ENCODE measurements at places on chromosomes 2 and 18. TPM values are rescaled to one million over a fixed set of nuclear protein-coding genes. Genes with fewer than 3 reads are reported as not detected.
A peak's percentile ranks its signal among the peaks of the same experiment; 100 is the strongest.

DNA sequence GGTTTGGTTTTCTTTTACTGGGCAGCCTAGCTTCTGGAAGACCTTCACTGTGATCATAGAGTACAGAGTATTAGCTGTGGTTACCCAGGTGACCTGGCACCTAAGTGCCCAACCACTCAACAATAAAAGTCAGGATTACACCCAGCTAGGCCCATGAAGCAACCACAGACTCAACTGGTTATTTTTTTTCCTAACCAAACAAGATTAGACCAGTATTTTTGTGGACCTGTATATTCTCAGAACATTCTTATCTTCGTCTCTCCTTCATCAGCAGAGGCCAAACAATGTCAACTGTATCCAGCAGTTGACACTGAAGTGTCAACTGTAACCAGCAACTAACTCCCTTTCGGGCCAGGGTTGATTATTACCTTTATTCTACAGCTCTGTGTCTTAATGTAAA lies 289.2 kb upstream of the SLC39A10 start:
- DNase-seq, result no peak

DNA sequence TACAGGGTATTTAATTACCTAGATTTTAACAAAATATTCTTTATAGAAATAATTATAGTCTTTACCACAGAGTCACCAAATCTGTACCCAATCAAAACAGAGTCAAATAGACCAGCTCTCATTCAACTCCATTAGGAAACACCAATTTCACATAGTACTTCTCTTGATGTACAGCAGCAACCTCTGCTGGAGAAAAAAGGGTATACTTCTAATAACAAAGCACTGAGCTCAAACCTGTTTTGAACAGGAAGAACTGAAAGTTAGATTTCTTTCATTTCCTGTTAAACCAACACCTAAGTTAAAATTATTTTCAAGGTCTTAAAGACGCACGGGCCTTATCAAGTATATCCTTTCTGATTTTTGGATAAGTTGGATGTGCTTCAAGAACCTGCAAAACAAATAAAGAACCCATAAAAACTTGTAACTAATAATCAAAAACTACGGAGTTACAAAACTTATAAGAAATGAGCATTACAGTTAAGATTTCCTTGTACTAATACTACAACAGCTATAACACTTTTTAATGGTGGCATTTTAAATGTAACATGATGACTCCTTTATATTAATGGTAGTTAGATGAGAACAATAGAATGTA lies 79.0 kb downstream of the TTC21B start:
- DNase-seq, result peak; percentile 66

GRCh38 chr2:20171445-20171977 lies 53.4 kb downstream of the SDC1 start:
- no peak for DNase-seq

DNA sequence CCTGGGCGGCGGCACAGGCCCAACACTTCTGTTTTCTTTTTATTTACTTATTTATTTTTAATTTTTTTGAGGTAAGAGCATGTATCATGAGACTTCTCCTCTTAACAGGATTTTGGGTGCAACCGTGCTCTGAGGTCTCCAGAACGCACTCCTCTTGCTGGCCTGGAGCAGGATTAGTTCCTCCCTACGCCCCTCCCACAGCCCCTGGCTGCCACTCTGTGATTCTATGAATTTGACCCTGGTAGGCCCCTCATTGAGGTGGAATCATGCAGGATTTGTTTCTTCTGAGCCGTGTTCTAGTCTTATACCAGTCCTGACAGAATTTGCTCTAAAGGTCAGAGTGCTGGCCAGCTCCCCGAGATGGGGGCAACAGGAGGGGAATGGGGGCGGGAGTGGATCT lies 106.5 kb upstream of the HS6ST1 start:
- no peak for DNase-seq

- DNase-seq, result no peak
Observed at GRCh38 chr2:20440001-20440560, 6.8 kb upstream of the RHOB start.

DNA sequence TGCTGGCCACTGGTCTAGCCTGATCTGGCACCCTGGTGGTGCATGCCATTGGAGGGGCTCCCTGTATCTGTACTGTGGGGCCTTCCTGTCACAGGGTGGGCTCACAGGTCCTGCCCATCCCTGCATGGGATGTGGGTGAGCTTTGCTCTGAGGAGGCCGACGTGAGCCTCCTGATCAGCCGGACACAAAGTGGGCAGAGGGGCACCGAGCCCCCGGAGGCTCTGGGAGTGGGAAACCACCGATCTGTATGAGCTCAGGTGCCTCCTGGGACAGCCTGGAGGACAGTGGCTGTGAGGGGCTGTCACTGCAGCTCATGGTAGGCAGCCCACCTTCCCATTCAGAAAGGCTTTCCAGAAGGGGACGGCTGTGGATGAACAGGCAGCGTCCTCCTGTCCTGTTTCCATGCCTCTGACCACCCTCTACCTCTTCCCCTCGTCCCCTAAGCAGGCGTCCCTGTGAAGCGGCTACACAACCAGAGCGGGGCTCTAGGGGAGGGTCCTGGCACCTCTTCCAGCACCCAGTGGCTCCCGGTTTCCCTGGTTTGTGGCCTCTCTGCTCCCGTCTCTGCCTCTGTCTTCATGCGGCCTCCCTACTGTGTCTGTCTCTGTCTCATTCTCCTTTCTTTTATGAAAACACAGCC lies 112.5 kb upstream of the OTOS start:
- DNase-seq, result no peak

DNA sequence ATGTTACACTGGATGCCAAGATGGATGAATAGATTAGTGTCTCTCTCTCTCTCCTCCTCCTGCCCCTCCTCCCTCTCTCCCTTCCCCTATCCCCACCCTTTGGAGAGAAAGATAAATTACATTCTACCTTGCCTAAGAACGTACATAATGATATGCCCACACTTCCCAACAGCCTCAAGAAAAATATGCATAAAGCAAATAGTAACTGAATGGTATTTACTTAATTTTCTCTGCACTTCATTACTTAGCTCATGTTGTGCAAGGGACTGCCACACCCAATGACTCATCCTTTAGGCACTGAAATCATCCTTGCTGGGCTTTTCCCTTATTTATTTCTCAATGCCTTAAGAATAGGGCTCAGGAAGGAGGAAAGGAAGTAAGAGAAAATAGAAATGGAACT lies 137.3 kb upstream of the PID1 start:
- peak; percentile 86 for DNase-seq

DNA sequence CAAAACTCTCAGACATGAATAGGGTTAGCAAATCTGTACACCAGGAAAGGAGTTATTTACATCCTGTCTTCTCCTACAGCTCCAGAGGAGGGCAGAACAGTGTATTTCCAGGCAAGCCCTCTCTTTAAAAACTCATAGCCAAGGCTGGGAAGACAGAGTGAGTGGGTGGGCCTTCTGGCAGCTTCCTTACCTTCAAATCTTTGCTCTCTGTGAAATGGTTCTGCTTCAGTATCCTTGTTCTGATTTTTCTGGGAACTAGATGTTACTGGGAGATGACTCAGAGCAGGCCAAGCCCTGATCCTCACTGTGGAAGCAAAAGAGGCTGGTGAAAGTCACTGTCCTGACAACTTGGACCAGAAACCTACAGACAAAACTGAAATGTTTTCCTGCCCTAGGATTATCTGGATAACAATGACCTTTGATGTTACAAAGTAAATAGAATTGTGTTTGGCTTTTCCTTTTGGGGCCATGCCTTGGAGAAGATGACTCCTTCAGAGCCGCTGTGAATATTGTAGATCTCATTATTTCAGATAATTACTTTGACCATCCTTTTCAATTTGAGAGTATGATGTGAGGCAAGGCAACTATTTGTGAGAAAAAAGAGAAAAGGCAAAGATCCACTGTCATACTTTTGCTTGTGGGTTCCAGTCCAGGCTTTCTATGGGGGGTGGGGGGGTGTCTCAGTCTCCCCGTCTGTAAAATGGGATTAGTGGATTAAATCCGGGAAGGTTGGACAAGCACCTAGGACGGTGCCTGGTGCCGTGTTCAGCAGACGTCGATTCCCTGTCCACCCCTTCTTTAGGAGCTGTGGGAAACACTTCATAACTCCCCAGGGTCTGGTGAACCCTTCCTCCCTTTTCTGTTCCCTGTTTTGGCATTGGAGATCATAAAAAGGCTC lies 644 bp upstream of the QPCT start:
- DNase-seq, result peak; percentile 34

DNA sequence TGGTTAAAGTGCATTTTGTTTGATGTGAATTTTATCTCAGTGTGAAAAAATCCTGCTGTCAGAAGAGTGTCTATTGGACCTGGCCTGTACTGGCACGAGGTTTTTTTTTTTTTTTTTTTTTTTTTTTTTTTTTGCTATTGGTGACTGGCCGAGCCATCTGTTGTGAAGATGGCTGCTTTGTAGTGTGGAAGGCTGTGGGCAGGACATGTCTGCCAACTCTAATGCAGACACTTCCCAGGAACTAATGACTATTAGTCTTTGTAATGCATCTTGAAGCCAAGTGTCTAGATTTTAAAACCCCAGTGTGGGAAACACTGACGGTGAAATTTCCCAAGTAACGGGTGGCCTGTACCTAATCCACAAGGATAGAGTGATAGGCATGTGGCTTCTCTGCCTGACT lies 34.3 kb downstream of the ZAP70 start:
- no peak for DNase-seq

DNA sequence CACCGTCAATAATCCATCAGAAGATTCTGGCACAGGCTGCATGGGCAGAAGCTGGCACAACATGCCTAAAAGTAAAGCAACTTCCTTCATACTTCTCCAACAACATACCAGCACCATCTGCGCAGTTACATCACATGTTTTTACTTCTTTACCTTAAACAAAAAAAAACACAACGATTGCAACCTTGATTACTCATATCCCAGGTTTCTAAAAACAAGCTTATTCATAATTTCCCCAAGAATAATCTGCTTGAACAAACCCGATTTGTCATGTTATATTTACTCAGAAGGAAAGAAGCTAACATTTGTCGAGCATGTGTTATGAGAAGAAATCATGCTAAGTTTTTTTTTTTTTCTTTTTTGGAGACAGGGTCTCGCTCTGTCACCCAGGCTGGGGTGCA lies 54.7 kb downstream of the THADA start:
- DNase-seq, result no peak

DNA sequence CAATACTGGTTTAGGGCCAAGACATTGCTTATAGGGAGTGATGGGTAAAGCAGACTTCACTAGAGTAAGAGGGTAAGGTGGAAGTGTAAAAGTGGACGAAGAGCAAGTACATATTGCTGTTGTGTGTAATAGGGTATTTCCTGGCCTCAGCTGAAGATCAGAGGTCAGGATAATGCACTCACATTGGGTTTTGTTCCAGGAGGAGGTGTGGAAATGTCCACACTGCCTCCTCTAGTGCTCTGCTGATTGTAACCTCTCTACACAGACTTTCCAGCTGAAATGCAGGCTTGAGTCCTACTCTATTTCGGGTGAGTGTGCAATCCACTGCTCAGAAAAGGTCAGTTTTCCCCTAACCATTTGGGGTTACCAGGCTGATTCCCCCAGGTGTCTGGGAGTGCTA lies 41.7 kb upstream of the PLA2R1 start:
- no peak for DNase-seq

DNA sequence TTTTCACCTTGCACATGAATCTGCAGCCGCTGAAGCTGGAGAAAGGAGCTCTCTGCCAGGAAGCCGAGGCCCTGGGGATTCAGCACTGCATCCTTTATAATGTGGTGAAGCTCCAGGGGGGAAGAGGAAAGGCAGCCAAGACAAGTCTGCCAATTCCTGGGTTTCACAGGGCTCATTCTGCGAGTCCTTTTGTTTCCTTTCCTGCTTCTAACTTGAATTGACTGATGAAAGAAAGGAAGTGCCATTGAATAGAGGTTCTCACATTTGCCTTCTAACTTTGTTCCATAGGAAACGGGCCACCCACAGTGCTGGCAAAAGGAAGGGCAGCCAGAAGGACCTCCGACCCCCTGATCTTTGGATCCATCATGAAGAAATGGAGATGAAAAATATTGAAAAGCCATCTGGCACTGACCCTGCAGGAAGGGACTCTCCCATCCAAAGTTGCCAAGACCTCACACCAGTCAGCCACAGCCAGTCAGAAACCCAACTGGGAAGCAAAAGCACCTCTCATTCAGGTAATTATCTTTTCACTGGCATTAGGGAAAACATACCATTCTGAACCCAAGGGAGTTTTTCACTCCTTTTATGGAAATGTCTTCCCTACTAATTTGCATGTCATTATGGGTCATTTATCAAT lies 765.4 kb downstream of the MBD2 start:
- no peak for DNase-seq

DNA sequence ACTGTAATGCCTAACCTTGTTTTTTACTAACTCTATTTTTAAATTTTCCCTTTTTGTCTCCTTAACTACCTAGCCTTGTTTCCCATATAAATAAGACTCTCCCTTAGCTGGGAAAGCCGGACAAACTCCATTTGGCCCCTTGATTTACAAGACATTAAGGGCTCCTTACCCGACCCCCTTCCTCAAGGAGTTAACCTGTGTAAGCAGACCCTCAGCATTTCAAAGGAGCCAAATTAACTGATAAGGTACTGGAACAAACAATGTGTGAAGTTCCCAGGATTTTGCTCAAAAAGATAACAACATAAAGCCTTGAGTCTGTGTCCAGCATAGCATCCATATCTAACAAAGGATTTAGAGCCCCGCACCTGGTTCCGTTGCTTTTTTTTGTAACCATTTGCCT lies 59.6 kb upstream of the C2orf15 start:
- DNase-seq, result no peak

- DNase-seq, result peak; percentile 63
Observed at GRCh38 chr2:168030862-168031624, 216.4 kb downstream of the STK39 start.

DNA sequence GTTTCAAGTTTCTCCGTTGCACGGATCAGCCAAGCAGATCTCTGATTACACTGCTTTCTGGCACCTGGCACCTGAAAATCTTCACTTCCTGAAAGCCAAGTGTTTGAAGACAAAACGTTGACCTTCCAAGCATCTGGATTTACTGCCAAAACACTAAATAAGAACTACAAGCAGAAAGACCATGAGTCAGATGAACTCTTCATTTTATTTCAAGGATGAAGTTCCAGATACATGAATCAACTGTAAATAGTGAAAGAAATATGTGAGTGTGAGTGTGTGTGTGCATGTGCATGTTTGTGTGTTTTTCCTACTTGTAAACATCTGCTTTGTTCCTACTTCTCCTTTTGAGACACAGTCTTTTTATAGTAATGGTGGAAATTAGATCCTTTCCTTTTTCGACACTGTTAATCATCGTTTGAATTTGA lies 60.0 kb upstream of the DTNA start:
- peak; percentile 59 for DNase-seq

The STARD6 gene
- not detected for total RNA-seq

The ADRA2B gene
- total RNA-seq, result not detected

The PROKR1 gene
- not detected for total RNA-seq

The BOLL gene
- not detected for total RNA-seq

Measured in HFFc6 (cell line).